ENCODE measurements at places on chromosomes 13 and 19.

DNA sequence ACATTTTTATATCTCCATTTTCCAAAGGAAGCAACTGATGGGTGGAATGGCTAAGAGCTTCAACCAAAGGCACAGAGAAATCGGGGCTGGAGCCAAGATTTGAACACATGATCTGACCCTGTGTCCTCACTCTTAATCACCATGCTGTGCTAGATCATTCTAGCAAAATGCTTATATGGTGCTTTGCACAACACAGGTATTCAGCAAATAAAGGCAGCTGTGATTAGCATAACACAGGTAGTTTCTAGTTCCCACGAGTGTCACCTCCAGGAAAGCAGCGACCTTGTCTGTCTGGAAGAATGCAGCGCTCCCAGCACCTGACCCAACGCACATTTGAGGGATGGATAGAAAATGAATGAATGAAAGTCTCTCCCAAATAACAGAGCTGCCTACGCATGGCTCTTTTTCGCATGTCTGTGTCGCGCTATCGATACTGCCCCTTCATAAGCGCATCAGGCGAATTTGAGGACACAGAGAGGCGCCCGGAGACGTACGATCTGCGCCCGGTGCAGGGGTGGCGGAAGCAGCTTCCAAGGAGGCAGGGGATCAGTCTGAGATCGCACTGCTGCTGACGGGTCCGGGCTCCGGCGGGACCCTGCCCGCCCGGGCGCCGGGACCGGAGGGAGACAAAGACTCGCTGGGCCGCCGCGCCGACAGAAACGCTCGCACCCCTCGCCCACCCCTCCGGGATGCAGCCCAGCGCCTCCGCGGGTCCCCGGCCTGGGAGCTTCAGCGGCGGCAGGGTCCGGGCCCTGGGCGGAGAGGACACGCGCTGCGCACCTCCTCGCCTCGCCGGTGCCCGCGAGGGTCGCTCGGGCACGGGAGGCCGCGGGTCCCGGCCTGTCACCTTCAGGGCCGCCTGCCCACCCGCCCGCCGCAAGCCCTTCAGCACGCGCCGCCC lies 609 bp downstream of the EPS15L1 start:
- DNase-seq, result no peak

DNA sequence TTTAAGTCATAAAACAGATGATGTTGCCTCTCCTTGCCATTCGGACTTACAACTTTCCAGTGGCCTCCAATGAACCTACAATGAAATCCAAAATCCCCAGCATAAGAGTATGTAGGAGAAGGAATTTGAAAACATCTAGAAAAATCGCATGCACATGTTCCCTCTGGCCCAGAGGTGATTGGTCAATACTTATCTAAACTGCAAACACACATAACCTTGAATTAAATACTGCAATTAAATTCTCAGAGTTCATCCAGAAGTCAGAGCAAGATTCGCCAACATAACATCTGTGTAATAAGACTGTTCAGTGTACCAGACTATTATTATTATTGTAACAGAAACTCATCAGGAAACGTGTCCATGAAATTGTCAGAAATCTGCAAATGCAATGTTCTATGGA lies 82.2 kb upstream of the USP29 start:
- DNase-seq, result no peak

DNA sequence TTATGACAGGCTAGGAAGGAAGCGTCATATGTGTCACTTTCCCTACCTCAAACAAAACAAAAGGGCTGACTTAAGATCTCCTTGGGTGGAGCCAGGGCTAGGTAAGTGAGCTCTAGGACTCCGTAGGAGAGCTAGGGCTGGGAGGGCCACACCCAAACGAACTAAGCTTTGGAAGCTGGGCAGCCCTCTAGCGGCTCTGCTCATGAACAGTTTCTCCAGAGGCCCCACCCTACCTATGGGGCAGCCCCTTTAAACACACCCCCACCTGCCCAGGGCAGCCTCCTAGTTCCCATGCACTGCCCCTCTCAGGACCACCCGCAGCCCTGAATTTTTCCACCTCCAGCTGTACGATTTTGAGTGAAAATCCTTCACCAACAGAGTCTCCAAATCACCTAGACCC lies 3.5 kb downstream of the PEG3 start:
- no peak for DNase-seq

- no peak for DNase-seq
Observed at GRCh38 chr13:62924395-62924794, 1508.7 kb upstream of the PCDH20 start.

- no peak for DNase-seq
Observed at GRCh38 chr13:103190841-103191240, 124.6 kb upstream of the SLC10A2 start.

- no peak for DNase-seq
Observed at GRCh38 chr19:11506101-11506555, 489 bp upstream of the ZNF653 start.

GRCh38 chr19:10325732-10326131 lies 7.6 kb downstream of the RAVER1 start:
- DNase-seq, result no peak

GRCh38 chr19:57830071-57830602 lies at the start of gene ZNF587B:
Gene ZNF587B (plus strand): TSS chr19:57830299. CDS start chr19:57830529, 230 bp downstream.
- peak; percentile 80 for DNase-seq

Measured in right hindlimb (tissue), 1 donor.